ENCODE measurements at places on chromosomes 3 and 15.

- DNase-seq, result peak; percentile 15
Measured at GRCh38 chr3:187770224-187770623, 25.0 kb upstream of the BCL6 start.

DNA sequence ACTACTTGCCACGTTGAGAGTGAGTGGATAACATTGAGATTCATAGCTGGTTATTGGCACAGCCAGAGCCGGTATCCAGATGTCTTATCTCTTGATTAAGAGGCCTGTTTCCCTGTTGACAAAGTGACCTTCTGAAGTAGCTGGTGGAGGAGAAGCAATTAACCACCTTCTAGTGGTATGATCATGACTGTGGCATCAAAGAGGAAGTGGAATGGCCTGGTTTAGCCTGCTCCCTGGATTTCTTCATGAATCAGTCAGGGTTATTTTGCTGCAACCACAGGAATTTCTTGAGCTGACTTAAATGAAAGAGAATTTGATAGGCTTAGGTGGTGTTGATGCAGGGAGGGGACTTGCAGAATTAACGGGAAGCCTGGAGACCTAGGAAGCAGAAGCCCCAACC, 398.3 kb downstream of the MFSD1 start:
- DNase-seq, result no peak

DNA sequence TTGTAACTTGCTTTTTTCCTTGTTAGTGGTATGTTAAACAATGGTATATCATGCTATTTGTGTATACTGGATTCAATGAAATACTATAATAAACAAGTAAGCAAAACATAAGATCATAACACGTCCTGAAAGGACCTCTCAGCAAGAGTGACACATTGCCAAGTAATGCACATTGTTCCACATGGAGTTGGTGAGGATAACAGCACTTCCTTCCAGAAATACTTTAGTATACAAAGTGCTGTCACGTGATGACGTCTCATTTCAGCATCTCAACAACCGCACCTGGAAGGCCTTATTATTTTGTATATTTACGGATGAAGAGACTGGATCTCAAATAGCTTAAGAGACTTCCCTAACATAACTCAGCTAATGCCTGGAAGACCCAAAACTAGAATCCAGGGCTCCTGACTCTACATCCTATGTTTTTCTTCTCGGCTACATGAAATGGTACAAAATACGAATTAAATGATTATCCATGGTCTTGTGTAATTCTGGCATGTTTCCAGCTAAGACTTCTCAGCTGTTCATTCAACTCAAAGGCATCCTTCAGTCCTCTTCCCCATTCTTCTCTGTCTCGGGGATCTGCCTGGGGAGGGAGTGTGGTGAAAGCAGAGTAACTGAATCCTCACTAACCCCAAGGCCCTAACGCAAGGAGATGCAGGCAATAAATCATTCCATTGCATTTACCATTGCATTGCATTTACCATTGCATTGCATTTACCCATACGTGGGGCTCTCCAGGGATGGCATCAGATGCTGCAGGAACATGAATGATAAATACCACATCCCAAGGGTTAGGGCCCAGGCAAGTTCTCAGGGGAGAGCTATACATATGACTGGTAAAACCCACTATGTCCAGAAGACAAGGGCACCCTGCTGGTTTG, 79.2 kb downstream of the LIPC start:
- no peak for DNase-seq

DNA sequence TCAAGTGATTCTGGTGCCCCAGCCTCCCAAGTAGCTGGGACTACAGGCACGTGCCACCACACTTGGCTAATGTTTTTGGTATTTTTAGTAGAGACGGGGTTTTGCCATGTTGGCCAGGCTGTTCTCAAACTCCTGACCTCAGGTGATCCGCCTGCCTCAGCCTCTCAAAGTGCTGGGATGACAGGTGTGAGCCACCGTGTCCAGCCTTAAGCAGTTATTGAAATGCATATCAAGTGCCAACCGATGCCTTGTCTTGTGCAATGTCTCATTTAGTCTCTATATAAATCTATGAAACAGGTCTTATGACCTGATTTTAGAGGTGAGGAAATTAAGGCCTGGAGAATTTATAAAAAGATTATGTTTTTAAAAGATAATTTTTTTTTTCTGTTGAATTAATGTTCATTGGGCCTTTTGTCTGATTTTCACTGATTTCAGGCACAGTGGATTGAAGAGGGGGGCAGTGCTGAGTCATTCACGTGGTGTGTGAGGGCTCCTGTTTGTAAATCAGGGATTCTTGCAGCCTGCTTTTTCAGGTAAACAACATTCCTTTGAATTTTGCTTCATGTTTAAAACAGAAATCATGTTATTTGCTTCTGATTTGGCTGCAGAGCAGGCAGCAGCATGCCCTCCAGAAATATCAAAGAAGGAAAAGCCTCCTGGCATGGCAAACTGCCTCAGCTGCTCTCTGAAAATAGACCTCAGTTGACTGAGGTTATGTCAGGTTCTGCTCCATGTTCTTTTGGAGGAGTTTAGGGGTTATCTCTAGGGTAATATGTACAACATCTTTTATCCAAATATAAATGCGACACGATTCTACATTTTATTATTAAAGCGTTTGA, 407.0 kb upstream of the RGMA start:
- DNase-seq, result no peak

- no peak for DNase-seq
Measured at GRCh38 chr3:100754563-100755334, 45.5 kb downstream of the TFG start.

DNA sequence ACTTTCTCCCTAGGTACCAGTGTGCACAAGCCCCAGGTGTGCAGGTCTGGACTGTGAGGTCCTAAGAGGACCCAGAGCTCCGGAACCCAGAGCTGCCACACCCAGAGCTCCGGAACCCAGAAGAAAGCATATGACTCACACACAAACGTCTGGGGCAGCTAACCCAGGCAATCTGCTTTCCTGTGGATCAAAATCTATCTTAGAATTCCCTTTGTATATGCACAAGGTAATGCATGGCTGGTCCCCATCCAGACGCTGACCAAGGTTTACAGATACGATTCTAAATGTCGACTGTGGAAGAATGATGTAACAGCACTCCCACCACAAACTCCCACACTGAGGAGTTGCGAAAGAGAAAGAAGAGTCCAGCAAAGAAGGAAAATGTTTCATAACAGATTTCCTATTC, 15.7 kb downstream of the KCNMB2 start:
- DNase-seq, result no peak

DNA sequence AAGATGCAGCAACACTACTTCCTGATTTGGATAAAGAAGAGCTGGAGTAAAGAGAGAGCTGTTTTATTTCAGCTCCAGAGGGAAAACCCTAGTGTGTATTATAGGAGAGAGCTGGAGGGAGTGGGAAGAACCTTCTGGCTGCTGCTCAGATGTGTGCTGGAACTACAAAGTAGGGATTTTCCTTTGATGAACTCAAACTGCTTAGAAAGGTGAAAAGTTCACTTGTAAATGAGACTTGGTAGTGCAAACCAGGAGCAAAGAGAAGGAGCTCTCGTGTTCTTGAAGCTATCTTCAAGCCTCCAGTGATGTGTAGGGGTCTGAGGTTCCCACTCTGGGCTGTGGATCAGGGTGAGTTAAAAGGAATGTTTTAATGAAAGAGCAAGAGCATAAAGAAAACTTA, 110.4 kb downstream of the EDEM1 start:
- DNase-seq, result no peak

DNA sequence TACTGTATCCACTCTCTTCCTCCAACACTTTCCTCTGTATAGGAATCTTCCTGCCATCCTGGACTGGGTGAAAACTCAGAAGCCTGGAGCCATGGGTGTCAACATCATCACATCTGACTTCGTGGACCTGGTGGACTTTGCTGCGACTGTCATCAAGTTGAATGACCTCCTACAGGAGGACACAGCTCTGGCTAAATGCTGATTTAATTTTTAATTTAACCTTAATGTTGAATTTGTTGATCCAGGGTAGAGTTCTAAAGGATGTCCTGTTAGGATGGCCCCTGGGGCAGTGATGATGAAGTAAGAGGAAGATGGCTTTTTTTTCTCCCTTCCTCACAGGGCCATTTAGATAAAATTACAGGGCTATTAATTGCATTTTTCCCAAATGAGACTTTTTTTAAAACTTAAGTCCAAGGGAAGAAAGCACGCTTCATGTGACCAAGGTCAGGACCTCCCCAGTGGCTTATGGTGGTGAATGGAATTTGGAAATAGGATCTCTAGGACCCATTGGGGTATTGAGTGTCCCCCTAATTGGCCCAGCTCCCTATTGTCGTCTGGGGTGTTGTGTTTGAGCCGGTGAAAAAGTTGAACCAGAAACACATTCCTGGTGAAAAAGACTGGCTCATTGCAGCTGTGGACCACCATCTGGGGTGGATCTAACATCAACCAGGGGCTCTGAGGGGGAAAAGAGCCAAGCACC, 125.7 kb upstream of the ZBED2 start:
- DNase-seq, result no peak

- DNase-seq, result no peak
Measured at GRCh38 chr3:147616998-147617619, 207.9 kb downstream of the ZIC1 start.

DNA sequence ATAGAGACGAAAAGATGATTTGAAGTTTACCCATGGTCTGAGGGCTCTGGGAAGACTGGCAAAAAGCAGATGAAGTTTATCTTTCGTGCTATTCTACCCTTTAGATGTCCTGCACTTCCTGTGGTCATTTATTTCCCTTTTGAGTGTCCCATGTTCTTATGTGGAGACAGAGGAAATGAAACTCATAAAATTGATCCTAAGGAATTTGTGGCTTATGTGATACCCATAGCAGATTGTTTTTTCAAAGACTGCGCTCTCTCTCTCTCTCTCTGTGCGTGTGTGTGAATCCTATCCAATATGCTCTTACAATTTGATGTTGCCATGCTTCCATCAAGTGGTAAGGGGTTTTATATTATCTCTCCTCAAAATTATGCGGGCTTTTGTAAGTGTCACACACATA, 607.5 kb upstream of the DPPA4 start:
- no peak for DNase-seq

DNA sequence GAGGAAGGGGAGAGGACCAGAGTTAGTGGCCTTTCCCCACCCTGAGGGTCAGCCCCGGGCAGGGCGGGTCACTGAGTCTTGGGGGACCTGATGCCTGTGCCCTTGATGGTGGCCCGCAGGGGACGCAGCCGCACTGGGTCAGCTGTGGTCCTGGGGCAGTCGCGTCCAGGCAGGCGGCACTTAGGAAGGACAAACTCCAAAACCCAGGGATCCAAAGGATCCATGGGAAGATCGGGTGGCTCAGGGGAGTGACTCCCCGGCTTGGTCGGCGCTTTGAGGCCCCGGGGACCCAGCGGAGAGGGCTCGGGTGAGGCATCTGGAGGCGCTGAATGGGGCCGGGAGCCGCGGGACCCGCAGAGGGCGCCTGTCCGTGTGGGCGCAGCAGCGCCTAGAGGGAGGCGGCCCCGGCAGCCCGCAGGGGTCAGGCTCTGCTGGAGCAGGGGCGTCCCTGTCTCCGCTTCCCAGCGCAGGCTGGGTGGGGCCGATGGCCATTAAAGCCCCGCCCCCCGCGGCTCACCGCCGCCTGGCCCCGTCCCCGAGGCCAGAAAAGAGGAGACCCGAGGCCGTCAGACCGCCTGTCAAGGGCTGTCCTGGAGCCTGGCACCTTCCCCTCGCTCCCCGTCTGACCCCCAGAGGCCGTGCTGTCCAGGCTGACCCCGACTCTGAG, 17.5 kb downstream of the CIDEC start:
- DNase-seq, result no peak

- no peak for DNase-seq
Measured at GRCh38 chr15:42918047-42918446, 2.5 kb downstream of the TTBK2 start.

- DNase-seq, result no peak
Measured at GRCh38 chr3:111613294-111613693, 18.1 kb upstream of the ZBED2 start.

DNA sequence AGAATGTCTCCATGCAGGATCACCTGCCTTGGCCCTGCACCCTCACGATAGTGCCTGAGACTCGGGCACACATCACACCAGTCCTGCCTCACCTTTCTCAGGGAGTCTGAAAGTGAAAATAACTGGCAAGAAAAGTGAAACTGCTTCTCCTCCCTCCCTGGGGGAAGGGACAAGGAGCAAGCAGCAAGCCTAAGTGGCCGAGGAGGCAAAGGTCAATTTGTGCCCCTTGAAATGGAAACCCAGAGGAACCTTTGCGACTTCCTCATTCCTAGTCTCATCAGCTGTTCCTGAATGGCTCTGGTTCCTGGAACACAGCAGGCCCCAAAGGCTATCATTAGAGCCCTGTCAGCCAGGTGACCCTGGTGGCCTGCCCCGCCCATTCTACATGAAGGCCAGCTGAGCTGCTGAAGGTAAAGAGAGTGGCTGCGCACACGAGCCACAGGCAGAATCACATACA, 28.0 kb upstream of the SLCO2A1 start:
- no peak for DNase-seq

DNA sequence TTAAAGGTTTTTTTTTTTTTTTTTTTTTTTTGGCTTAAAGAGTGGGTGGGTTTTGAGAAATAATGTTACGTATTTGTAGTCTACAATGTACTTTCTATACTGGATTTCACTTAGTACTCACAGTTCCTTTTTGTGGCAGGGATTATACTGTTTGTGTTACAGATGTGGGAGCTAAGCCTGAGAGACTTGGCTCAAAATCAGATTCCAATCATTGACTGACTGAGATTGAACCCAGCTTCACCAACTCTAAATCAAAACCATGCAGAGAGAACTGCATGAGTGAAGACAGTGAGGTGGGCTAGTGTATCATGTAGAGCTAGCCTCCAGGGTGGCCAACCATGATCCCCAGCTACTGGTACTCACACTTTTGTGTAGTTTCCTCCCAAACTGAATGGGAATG, 68.0 kb downstream of the TMEM108 start:
- DNase-seq, result no peak

GRCh38 chr15:76566276-76566675, 229.7 kb downstream of the ISL2 start:
- no peak for DNase-seq

DNA sequence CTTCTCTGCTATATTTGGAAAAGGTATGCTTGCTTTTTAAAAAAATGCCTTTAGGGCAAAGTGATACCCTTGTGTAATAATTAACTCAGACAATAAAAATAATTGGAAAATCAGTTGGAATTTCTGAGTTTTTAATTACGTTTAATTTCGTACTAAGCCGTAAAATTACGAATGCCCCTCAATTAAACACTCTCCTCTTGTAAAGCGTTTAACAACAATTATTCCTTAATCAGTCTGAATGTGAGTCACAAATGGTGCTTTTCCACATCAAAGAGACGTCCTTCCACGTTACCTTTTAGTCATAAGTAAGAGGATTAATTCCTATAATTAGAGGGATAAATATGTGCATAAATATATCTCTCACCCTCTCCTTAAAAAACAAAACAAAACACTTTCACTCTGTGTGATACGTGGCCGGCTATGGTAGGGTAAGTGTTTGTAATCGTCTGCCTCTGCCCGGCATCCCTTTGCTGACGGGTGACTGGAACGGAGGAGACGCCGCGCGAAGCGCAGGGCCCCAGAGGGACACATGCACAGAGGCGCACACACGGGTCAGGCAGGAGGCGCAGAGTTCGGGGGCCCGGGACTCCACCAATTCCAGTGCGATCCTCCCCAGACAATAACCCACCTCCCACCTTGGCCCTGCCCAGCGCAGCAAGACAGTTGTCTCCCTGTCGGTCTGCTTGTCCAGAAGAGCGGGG, 9.7 kb upstream of the MEIS2 start:
- DNase-seq, result no peak

- no peak for DNase-seq
Measured at GRCh38 chr3:62057339-62058047, 315.9 kb downstream of the FEZF2 start.

- no peak for DNase-seq
Measured at GRCh38 chr15:90095521-90095959, 6.7 kb downstream of the IDH2 start.

- DNase-seq, result no peak
Measured at GRCh38 chr15:36389107-36389506, 190.3 kb upstream of the CDIN1 start.

All from activated CD4-positive, alpha-beta T cell treated with anti-CD3 and anti-CD28 coated beads for 24 hours (primary cell).